ENCODE measurements at places on chromosomes 2 and 18.

DNA sequence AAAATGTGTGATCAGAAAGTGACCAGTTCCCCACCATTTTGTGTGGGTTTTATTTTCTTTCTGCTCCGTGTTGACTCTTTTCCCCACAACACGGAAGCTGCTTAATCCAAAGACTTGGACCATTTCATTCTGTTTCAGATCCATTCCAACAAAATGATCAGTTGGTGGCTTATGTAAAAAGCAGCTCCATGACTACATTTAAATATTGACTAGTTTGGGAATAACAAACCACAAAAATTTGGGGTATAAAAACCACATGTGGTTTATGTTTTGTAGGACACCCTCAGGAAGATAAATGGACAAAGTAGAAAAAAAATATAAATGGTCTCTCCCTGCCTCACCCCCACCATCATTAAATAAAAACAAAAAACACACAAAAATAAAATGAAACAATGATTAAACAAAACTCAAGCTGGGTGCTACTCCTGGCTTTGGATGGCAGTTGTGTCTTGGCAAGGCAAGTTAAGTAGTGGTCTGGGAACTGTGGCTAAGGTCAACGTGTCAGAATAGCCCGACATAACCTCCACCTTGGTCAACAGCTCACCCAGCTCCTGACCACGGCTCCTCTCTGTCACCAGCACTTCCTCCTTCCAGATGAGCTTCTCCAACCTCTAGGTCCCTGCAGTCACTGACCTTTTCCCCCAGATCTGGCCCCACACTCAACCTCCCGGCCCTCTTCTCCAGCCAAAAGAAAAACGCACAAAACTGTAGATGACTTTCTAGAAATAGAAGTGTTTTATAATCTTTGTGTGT, 12.8 kb upstream of the WIPF1 start:
- H3K4me1 ChIP-seq: peaks cover 97% of the 10 kb centered on the region
- H3K27me3 ChIP-seq: no peaks in the 10 kb centered on the region
- no peaks in the 10 kb centered on the region for H3K36me3 ChIP-seq
- no peak for DNase-seq
- no peak overlapping the region for H3K4me3 ChIP-seq

DNA sequence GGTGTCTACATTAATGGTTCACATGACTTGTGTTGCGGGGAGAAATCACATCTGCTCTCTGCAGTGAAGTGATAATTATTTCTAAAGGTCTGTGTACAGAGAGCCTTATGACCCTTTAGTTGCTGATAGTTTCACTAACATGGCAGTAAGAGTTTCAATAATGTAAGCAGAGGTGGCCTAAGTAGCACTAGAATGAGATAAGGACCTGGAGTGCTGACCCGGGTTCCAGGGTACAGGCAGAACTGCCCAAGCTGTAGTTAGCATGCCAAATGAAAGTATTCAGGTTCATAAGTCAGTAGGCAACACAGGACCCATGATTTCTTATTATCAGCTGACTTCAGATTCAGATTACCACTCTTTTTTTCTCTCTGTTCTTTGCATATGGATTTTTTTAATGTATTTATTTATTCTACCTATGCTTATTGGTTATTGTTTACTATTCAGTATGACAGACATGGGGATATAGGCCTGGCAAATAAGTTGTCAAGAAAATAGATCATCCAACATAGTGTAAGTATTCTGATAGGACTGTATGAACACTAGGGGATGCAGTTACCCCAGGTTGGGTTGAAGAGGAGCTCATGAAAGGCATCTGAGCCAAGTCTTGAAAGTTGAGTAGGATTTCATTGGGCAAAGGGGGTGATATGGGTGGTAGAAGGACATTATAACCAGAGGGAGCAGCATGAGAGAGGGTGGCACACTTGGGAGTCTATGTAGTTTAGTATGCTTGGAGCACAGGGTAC, 105.2 kb downstream of the CCDC85A start:
- H3K36me3 ChIP-seq: no peaks in the 10 kb centered on the region
- H3K27me3 ChIP-seq: no peaks in the 10 kb centered on the region
- DNase-seq: no peak
- no peak overlapping the region for H3K4me3 ChIP-seq
- no peaks in the 10 kb centered on the region for H3K4me1 ChIP-seq
- no peak overlapping the region for H3K27ac ChIP-seq

- DNase-seq: no peak
- H3K4me1 ChIP-seq: no peaks in the 10 kb centered on the region
These were observed 163.6 kb upstream of the VRK2 start for GRCh38 chr2:57882895-57883515.

DNA sequence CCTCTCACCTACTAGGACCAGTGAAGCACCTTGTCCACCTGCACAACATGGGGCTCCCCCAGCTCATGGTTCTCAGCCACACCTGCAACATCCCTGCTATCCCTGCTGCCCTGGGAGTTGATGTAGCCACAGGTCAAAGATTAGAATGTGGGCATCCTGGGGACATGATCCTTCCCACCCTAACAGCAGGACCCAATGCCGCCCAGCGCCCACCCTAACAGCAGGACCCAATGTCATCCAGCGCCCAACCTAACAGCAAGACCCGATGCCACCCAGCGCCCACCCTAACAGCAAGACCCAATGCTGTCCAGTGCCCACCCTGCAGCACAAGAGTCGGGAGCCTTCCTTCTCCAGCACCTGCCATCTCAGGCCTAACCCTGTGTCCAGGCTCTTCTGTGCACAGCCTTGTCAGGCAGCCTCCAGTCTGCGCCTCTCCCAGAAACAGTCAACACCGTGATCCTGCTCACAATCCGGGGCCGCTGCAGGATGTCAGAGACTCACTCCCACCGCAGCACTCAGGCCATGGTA, 237.3 kb upstream of the SALL3 start:
- no peak overlapping the region for H3K4me3 ChIP-seq
- no peak overlapping the region for H3K27ac ChIP-seq
- H3K4me1 ChIP-seq: no peaks in the 10 kb centered on the region
- H3K36me3 ChIP-seq: no peaks in the 10 kb centered on the region
- no peak for DNase-seq

DNA sequence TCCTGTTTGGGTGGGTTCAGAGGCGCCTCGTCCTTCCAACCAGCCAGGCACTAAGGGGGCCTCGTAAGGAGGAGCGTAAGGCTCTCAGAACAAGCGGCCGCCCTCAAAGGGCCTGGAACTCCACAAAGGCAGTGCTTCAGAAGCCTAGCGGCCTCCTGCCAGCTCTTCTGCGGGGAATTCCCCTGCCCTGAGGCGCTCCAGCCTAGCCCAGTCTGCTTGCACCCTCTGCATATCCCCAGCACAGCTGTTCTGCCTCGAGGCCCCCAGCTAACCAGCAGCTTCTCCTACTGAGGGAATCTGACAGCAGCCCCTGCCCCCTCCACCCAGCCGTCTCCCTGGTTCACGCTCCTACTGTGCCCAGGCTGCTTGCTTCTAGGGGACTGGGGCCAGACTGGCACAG, 265.9 kb downstream of the TFCP2L1 start:
- H3K27me3 ChIP-seq: no peaks in the 10 kb centered on the region
- no peaks in the 10 kb centered on the region for H3K4me1 ChIP-seq
- no peak overlapping the region for H3K27ac ChIP-seq
- no peaks in the 10 kb centered on the region for H3K36me3 ChIP-seq
- H3K4me3 ChIP-seq: no peak overlapping the region

- H3K36me3 ChIP-seq: no peaks in the 10 kb centered on the region
- no peak overlapping the region for H3K27ac ChIP-seq
- no peak overlapping the region for H3K4me3 ChIP-seq
- DNase-seq: no peak
- H3K27me3 ChIP-seq: no peaks in the 10 kb centered on the region
These were observed 633.8 kb downstream of the NRXN1 start for GRCh38 chr2:50397992-50398765.

- no peak overlapping the region for H3K4me3 ChIP-seq
- no peaks in the 10 kb centered on the region for H3K4me1 ChIP-seq
These were observed 18.3 kb upstream of the MAP4K4 start for GRCh38 chr2:101679037-101679726.

DNA sequence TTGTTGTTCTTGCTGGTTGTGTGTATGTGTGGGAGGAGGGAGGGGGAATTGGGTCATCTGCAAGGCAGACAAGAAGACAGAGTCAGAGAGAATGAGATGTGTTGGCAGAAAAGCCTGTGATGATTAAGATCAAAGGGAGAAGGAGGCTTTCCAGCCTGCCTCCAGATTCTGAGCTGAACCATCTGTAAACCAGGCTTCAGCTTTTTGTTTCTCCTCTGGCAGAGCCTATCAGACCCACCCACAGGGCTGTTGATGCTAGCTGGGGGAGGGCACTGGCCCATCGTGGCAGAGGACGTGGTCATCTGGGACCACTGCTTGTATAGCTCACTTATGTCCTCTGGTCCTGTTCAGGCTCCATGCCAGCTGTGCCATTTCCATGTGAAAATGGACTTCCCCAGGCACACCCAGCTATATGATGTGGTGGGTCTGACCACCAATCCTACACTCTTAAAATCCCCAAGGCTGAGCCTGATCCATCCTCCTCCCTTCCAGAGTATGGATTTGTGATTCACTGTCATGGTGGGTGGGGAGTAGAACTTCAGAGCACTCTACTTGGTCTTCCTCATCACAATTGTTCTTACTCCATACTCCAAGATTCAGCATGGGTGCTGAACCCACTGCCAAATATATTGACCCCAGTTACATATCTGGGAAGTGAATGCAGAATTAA, 27.8 kb upstream of the COL6A3 start:
- H3K4me3 ChIP-seq: no peak overlapping the region
- H3K27ac ChIP-seq: no peak overlapping the region
- no peaks in the 10 kb centered on the region for H3K27me3 ChIP-seq
- DNase-seq: peak; percentile 56

- no peak overlapping the region for H3K27ac ChIP-seq
- peaks cover 7% of the 10 kb centered on the region for H3K4me1 ChIP-seq
- H3K4me3 ChIP-seq: no peak overlapping the region
- H3K36me3 ChIP-seq: no peaks in the 10 kb centered on the region
- no peaks in the 10 kb centered on the region for H3K27me3 ChIP-seq
- no peak for DNase-seq
These were observed 47.0 kb upstream of the TGIF1 start for GRCh38 chr18:3402982-3403451.

DNA sequence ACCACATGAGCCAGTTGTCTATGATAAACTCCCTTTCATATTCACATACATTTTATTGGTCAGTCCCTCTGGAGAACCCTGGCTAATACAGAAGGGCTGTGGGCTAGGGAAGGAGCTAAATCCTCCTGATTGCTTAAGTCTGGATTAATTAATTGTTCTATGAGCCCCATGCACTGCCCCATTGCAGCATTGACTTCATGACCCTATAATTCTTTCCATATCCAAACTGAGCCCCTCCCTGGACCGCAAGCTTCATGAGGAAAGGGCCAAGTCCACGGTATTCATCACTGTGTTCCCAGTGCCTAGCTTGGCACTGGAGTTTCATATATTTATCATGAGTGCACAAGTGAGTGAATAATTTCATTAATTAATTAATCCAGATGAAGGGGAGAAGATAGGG, 124.0 kb downstream of the MBD2 start:
- no peaks in the 10 kb centered on the region for H3K36me3 ChIP-seq
- DNase-seq: no peak
- H3K27ac ChIP-seq: no peak overlapping the region
- H3K4me3 ChIP-seq: no peak overlapping the region
- H3K27me3 ChIP-seq: no peaks in the 10 kb centered on the region

- no peak overlapping the region for H3K27ac ChIP-seq
- no peaks in the 10 kb centered on the region for H3K27me3 ChIP-seq
- no peak for DNase-seq
These were observed 839.9 kb downstream of the BCL11A start for GRCh38 chr2:59713577-59713976.

DNA sequence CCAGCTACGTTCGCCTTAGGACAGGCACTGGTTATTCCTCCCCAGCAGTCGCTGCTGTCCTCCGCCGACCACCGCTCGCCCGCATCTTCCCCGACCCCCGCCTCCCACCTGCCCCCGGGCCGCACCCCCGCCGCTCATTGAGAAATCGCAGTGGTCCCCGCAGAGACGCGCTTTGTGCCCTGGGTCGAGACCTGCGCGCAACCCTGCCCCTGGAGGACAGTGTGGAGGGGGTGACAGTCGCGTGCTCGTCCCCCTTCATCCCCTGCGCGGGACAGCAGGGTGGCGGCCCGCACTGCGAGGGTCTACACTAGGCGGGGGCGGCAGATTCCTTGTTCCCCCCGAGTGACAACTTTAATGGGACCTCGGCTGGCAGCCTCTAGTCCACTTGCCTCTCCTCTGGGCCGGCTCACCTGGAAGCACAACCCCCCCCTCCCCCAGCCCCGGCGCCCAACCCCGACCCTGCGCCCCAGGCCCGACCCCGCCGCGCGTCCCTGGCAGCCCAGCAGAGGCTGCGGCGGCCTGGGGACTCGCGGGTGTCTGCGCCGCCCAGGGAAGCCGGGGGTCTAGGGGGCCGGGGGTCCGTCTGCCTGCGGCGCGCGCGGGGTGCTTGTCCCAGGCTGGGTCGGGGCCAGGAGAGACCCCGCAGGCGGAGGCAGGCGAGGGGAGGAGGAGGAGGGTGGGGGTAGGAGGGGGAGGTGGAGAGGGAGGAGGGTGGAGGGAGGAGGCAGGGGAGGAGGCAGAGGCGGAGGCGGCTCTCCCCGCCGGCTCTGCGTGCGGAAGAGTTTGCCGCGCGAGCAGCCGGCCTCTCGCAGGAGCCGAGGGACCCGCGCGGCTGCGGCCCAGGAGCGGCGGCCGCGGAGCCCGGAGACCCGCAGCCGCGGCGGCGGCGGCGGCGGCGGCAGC, at the start of gene NPAS2:
Gene NPAS2 (plus strand): TSS at position 770 of the 903 bp plus-strand sequence. CDS start 84,616 bp downstream, outside the sequence.
- no peak for DNase-seq
- H3K4me3 ChIP-seq: no peak within 1 kb of the TSS
- H3K4me1 ChIP-seq: peaks cover 12% of the 10 kb centered on the region
- no peak within 1 kb of the TSS for H3K27ac ChIP-seq

DNA sequence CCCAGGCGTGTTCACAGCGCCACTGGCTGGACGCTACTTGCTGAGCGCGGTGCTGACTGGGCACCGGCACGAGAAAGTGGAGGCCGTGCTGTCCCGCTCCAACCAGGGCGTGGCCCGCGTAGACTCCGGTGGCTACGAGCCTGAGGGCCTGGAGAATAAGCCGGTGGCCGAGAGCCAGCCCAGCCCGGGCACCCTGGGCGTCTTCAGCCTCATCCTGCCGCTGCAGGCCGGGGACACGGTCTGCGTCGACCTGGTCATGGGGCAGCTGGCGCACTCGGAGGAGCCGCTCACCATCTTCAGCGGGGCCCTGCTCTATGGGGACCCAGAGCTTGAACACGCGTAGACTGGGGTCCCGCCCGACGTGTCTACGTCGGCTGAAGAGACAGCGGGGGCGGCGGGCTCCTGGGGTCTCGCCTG, 891 bp upstream of the KHK start:
- H3K27ac ChIP-seq: peak overlapping the region; percentile 80
- no peaks in the 10 kb centered on the region for H3K36me3 ChIP-seq
- H3K4me1 ChIP-seq: peaks cover 38% of the 10 kb centered on the region
- H3K27me3 ChIP-seq: no peaks in the 10 kb centered on the region

- DNase-seq: no peak
- H3K36me3 ChIP-seq: no peaks in the 10 kb centered on the region
- H3K27me3 ChIP-seq: no peaks in the 10 kb centered on the region
- peaks cover 9% of the 10 kb centered on the region for H3K4me1 ChIP-seq
- H3K4me3 ChIP-seq: no peak overlapping the region
- H3K27ac ChIP-seq: no peak overlapping the region
These were observed 198.5 kb upstream of the ITGA4 start for GRCh38 chr2:181258720-181259119.

GRCh38 chr2:242004223-242004901, 134.8 kb downstream of the RTP5 start:
- no peak overlapping the region for H3K27ac ChIP-seq
- H3K27me3 ChIP-seq: no peaks in the 10 kb centered on the region
- DNase-seq: no peak
- peaks cover 11% of the 10 kb centered on the region for H3K4me1 ChIP-seq
- no peak overlapping the region for H3K4me3 ChIP-seq

All from CD4-positive, alpha-beta memory T cell (primary cell).